RCC 7860 (cell line): ENCODE measurements at places on chromosomes 1 and 21.

DNA sequence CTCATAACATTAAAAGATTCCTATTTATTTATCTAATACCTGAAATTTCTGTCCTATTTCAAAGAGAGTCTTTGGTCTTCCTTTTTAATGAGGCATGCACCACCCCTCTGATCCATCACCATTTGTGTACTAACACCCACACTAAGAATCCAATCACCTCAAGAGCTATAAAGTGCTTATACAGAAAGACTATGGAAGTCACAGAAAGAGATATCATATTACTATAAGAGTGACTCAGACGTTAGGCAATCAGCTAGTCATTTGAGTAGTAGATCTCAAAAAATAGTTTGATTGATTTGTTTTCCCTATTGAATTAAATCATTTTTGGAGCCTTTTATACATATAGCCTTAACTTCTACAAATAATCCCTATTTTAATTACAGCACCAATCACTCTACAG lies 46.1 kb downstream of the NME7 start:
- no peak for DNase-seq

GRCh38 chr1:205369701-205370123 lies 13.0 kb upstream of the KLHDC8A start:
- no peak for DNase-seq

DNA sequence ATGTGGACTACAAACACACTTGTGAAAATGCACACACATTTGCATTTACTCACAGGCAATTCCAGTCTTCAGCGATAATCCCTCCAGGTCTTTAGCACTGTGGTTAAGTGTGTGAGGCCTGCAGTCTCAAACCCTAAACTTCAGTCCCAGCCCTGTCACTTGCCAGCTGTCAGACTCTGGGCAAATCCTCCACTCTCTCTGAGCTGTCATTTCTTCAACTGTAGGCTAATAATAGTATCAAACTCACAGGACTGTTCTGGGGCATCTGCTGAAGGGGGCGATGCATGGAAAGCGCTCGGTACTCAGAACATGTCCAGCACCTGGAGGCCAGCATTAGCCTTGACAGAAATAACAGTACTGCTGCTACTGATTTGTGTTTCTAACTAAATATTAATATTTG lies 48.2 kb downstream of the NEK2 start:
- DNase-seq, result no peak

DNA sequence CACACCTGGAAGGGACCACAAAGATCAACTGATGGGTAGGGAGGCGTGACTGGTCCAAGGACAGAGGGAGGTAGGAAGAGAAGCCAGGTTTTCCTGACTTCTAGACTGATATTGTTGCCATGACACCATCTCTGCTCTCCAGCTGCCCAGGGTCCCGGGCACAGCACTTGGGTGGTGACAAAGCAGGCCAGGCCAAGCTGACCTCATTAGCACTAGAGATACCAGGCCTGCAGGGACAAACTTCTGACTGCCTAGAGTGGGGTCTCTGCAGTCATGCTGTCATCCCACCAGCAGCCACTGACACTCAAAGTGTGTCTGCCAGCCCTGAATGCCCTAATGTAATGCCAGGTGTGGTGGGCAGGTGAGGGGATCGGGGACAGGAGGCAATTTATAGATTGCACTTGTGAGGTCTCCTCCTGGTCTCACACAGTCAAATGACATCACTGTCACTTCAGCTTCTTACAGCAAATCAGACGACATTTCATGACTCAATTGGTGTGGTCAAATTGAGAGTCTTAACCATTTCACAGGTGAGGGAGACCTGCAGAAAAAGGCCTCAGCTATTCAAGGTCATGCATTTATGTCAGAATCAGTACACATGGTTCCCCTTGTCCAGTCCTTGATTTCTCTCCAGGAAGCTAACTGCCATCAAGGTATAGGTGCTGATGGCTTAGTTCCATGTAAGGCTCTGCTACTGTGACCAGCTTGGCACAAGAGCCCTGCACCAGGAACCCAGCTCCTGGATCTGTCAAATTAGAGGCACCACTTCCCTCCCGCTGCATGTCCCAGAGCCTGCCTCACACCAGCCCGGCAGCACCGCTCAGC lies 2.7 kb downstream of the SLC9A1 start:
- DNase-seq, result no peak

- DNase-seq, result no peak
Observed at GRCh38 chr1:1858382-1859086, 32.4 kb downstream of the GNB1 start.

- DNase-seq, result no peak
Observed at GRCh38 chr1:81452693-81453366, 347.9 kb upstream of the ADGRL2 start.

DNA sequence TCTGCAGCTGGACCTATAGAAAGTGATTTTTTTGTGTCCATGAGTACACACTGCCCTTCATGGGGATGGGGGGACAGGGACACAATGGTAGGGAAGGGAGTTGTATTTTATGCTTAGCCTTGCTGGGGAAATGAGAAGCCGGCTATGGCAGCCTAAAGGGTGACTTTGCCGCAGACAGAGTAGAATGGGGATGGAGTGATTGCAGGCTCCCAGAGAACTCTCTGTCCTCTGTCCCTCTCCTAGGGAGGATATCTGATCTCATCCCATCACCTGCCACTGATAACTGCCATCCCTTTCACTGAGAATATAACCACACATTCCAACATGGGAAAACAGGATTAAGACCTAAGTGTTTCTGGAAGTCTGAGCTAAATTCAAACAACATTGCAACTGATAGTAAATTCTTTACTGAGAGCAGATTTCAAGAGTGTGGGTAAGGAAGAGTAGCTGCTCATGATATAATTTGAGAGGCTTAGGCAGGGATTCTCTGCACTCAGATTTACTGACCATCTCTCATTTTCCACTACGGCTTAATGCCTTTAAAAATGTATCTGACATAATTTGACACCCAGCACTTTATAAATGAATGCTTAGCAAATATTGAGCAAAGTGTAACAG lies 13.9 kb downstream of the SH2D1B start:
- no peak for DNase-seq

- DNase-seq, result no peak
Observed at GRCh38 chr21:44942566-44942965, 2.7 kb downstream of the SLX9 start.

GRCh38 chr1:229156872-229157271 lies 114.0 kb upstream of the RAB4A start:
- DNase-seq, result no peak
